ENCODE measurements at places on chromosomes 1 and 21. TPM values are rescaled to one million over a fixed set of nuclear protein-coding genes. Genes with fewer than 3 reads are reported as not detected.

PAQR6 gene
- polyA plus RNA-seq: 0.33 TPM

LCE1E gene
- not detected for polyA plus RNA-seq

UBL4B gene
- polyA plus RNA-seq: not detected

APOBEC4 gene
- polyA plus RNA-seq: not detected

OPRD1 gene
- 0.02 TPM for polyA plus RNA-seq

SPATA21 gene
- polyA plus RNA-seq: not detected

CLCNKB gene
- polyA plus RNA-seq: not detected

LENEP gene
- not detected for polyA plus RNA-seq

RGSL1 gene
- not detected for polyA plus RNA-seq

TMEM53 gene
- 6.7 TPM for polyA plus RNA-seq

MRPL9 gene
- 165 TPM for polyA plus RNA-seq

OR6K2 gene
- not detected for polyA plus RNA-seq

HHAT gene
- 1.4 TPM for polyA plus RNA-seq

NRDC gene
- polyA plus RNA-seq: 72.6 TPM

SPATA1 gene
- not detected for polyA plus RNA-seq

S100A10 gene
- polyA plus RNA-seq: 1,242 TPM

C1orf232 gene
- not detected for polyA plus RNA-seq

TIAM1 gene
- polyA plus RNA-seq: 35.0 TPM

LCE3E gene
- polyA plus RNA-seq: not detected

PPP1R15B gene
- 24.2 TPM for polyA plus RNA-seq

KISS1 gene
- polyA plus RNA-seq: not detected

TSTD1 gene
- 423 TPM for polyA plus RNA-seq

PLPPR4 gene
- polyA plus RNA-seq: not detected

ERG gene
- not detected for polyA plus RNA-seq

TNNI3K gene
- not detected for polyA plus RNA-seq

OR2T6 gene
- polyA plus RNA-seq: not detected

HRNR gene
- not detected for polyA plus RNA-seq

SEMA4A gene
- polyA plus RNA-seq: 2.0 TPM

EPS8L3 gene
- polyA plus RNA-seq: not detected

RIMKLA gene
- 0.03 TPM for polyA plus RNA-seq

ITGB2 gene
- 425 TPM for polyA plus RNA-seq

S100A16 gene
- polyA plus RNA-seq: not detected

S100A3 gene
- not detected for polyA plus RNA-seq

DNASE2B gene
- polyA plus RNA-seq: not detected

CZIB gene
- 59.6 TPM for polyA plus RNA-seq

AK5 gene
- polyA plus RNA-seq: 9.7 TPM

AIRE gene
- 0.09 TPM for polyA plus RNA-seq

SPATA17 gene
- polyA plus RNA-seq: not detected

COL6A2 gene
- polyA plus RNA-seq: 3.8 TPM

TNFRSF14 gene
- polyA plus RNA-seq: 57.3 TPM

AMY1B gene
- polyA plus RNA-seq: not detected

FLG2 gene
- not detected for polyA plus RNA-seq

WNT4 gene
- 0.13 TPM for polyA plus RNA-seq

PSRC1 gene
- 0.18 TPM for polyA plus RNA-seq

LEFTY1 gene
- not detected for polyA plus RNA-seq

GJC2 gene
- not detected for polyA plus RNA-seq

DENND2C gene
- polyA plus RNA-seq: not detected

FLAD1 gene
- 45.4 TPM for polyA plus RNA-seq

S100A8 gene
- 32.7 TPM for polyA plus RNA-seq

GBP5 gene
- polyA plus RNA-seq: 381 TPM

MXRA8 gene
- not detected for polyA plus RNA-seq

GPR37L1 gene
- 0.09 TPM for polyA plus RNA-seq

OR14A16 gene
- polyA plus RNA-seq: not detected

HSF2BP gene
- polyA plus RNA-seq: 0.57 TPM

EXO1 gene
- polyA plus RNA-seq: 2.7 TPM

MCOLN3 gene
- not detected for polyA plus RNA-seq

KCTD3 gene
- polyA plus RNA-seq: 0.22 TPM

CLDN19 gene
- polyA plus RNA-seq: not detected

Data from CD4-positive, CD25-positive, alpha-beta regulatory T cell (primary cell).